Activated T-helper 1 cell treated with anti-CD3 and anti-CD28 coated beads, Interleukin-12 subunit alpha, Interleukin-12 subunit beta, Interleukin-2, Interleukin-4 antibody, amounts not matched to agents 30 ng/mL and 10 ng/mL and 1 ng/mL, durations not matched to agents 14 hours and 24 hours and 36 hours (primary cell): ENCODE measurements at places on chromosomes 3 and 15. TPM values are rescaled to one million over a fixed set of nuclear protein-coding genes. Genes with fewer than 3 reads are reported as not detected.

DNA sequence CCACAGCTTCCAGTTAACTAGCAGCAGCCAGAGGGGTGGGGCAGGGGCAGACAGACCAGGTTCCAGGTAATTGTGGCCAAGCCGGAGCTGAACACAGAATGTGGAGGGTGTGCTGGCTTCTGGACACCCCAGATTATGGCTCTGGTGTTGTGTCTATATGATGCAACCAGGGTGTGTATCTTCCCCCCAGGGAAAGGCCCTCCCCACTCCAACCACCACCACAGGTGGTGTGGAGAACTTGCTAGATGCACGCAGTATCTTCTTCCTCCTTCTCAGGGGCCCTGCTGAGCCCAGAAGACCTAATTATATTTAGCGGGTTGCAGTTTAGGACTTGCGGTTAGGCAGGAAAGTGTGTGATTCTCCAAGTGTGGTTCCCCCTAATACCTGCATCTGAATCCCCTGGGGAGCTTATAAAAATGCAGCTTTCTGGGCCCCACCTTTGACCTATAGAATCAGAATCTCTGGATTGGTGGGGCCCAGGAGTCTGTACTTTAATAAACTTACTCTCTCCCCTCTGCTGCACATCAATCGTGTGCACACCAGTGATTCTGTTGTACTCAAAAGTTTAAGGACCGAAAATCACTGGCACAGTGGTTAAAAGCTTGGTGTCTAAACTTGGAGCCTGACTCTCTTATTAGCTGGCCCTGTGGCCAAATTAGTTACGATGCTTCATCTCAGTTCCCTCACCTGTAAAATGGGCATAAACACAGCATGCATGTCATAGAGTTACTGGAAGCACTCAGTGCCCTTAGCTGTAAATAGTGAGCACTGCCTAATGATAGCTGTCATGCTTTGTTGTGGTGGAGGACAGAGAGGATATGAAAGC is 379.1 kb upstream of the PROK2 start:
- peaks cover 5% of the 10 kb centered on the region for H3K27me3 ChIP-seq
- no peak for DNase-seq
- no peaks in the 10 kb centered on the region for H3K36me3 ChIP-seq
- H3K4me3 ChIP-seq, result no peak overlapping the region

GRCh38 chr3:22615790-22616189 is 587.3 kb upstream of the UBE2E2 start:
- H3K4me3 ChIP-seq, result no peak overlapping the region
- no peaks in the 10 kb centered on the region for H3K4me1 ChIP-seq
- no peaks in the 10 kb centered on the region for H3K36me3 ChIP-seq
- no peak overlapping the region for H3K27ac ChIP-seq
- no peak for DNase-seq

DNA sequence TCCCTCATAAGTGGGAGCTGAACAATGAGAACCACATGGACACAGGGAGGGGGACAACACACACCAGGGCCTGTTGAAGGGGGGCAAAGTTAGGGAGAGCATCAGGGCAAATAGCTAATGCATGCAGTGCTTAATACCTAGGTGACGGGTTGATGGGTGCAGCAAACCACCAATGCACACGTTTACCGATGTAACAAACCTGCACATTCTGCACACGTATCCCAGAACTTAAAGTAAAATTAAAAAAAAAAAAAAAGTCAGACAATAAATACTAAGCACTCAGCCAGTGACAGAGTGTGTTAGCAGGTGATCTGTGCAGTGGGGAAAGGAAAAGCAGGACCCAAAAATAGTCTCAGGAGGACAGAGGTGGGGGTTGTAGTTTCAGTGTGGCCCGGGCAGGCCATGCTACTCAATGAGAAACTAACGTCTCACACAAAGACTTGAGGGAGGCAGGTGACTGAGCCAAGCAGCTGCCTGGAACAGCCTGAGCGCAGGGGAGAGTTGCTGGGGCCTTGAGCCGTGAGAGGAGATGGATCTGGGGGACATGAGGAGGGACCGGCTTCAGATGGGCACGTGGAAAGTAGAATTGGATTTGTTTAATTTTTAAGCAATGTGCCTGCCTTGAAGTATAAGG is 18.4 kb downstream of the ANKDD1A start:
- H3K36me3 ChIP-seq, result peaks cover 2% of the 10 kb centered on the region
- H3K4me3 ChIP-seq, result no peak overlapping the region
- peaks cover 13% of the 10 kb centered on the region for H3K4me1 ChIP-seq
- no peak for DNase-seq
- no peak overlapping the region for H3K27ac ChIP-seq

DNA sequence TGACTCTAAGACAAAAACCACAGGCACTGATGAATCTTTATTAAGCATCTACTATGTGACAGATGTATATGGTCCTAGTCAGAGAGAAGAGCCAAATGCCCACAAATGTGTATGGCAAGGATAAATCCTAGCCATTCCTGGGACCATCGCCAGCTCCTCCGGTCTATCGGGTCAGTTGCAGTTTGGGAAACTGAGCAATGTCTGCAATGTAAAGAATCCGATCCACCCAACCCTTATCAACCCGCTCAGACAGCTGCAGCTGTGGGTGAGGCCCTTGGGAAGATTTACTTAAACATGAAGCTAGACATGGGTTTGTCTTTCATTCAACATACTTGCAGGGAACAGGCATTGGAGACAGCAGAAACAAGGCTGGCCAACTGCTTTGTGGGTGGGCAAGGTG is 40.5 kb upstream of the CDV3 start:
- H3K36me3 ChIP-seq, result no peaks in the 10 kb centered on the region
- H3K4me1 ChIP-seq, result no peaks in the 10 kb centered on the region
- H3K27ac ChIP-seq, result no peak overlapping the region

GRCh38 chr15:85963262-85963760 is 116.4 kb upstream of the AGBL1 start:
- no peaks in the 10 kb centered on the region for H3K4me1 ChIP-seq
- H3K36me3 ChIP-seq, result no peaks in the 10 kb centered on the region
- H3K27ac ChIP-seq, result no peak overlapping the region
- DNase-seq, result no peak
- no peak overlapping the region for H3K4me3 ChIP-seq

DNA sequence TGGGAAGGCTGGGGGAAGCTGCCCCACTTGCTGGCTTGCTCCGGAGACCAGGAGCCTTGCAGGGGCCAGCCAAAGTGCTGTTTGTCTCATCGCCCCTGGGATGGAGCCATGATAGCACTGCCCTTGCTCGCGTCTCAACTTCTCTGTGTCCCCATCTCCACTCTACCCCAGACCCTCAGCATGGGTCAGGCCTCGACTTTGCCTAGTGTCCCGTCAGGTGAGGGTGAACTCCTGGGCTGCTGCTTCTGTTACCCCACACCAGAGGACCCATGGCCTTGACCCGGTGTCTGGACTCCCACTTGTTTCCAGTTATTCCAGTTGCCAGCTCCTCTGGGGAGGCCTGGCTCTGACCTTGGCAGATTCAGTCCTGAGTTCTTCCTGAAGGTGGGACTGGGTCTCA is 36.5 kb upstream of the DUSP7 start:
- no peak overlapping the region for H3K27ac ChIP-seq
- H3K36me3 ChIP-seq, result peaks cover 4% of the 10 kb centered on the region
- peaks cover 12% of the 10 kb centered on the region for H3K4me1 ChIP-seq
- no peak overlapping the region for H3K4me3 ChIP-seq
- no peak for DNase-seq
- H3K27me3 ChIP-seq, result no peaks in the 10 kb centered on the region

DNA sequence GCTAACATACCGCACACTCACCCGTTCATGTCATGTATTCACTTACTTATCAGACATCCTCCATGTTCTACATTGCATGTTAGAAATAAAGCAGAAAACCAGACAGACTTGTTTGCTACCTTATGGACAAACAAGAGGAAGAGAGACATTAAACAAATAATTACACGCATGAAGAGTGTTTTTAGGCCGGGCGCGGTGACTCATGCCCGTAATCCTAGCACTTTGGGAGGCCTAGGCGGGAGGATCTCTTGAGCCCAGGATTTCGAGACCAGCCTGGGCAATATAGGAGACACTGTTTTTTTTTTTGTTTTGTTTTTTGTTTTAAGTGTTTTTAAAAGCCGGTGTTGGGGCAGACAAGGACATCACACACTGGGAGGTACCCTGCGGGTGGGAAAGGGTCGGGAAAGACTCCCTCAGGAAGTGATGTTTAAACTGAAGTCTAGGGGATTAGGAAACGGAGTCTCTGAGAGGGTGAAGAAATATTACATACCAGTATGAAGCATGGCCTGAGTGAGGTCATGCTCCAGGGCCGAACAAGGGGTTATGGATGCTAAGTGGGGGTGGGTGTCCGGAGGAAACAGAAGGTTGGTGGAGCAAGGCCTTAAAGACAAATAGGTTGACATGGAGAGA is 2.1 kb upstream of the USP3 start:
- no peaks in the 10 kb centered on the region for H3K27me3 ChIP-seq
- H3K4me1 ChIP-seq, result peaks cover 61% of the 10 kb centered on the region
- peaks cover 4% of the 10 kb centered on the region for H3K36me3 ChIP-seq
- DNase-seq, result no peak

GRCh38 chr15:65130941-65131340 is 2.7 kb downstream of the PDCD7 start:
- H3K4me3 ChIP-seq, result peak overlapping the region; percentile 51
- H3K36me3 ChIP-seq, result peaks cover 25% of the 10 kb centered on the region
- no peak for DNase-seq
- peak overlapping the region; percentile 49 for H3K27ac ChIP-seq

The LOXL1 gene
- total RNA-seq, result 0.34 and 1.3 TPM in 2 replicates

The CALML4 gene
- total RNA-seq, result 12.1 and 13.1 TPM in 2 replicates
